ENCODE measurements at places on chromosomes 7 and 10. TPM values are rescaled to one million over a fixed set of nuclear protein-coding genes. Genes with fewer than 3 reads are reported as not detected.

GRCh38 chr7:81515009-81515408 is 254.8 kb downstream of the HGF start:
- no peak for DNase-seq

DNA sequence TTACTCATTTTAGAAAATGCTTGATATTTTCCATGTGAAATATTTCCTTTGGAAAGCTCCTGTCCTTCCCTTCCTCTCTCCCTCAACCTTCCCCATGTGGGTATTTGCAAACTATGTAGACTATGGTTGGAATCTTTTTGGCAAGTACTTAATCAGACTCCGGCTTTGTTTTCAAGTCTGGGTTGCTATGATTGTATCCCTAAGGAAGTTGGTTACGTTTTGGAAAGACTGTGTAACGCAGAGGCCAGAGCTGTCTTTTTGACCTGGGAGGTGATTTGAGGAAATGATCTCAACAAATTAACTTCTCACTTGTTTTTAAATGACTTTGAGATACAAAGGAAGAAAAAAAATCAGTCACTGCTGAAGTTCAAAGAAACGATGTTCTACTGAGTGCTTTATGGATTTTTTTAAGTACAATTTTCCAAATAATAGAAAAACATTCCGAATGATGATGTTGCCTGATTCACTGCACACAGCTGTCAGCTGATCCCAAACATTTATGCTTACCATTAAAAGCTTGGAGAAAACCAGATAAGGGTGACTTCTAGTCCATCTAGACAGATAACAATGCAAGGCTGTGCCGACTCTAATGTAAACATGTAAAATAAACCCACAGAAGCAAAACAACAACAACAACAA is 145.5 kb upstream of the CELF2 start:
- DNase-seq, result no peak

GRCh38 chr7:158695726-158696452 is 8.7 kb downstream of the NCAPG2 start:
- peak; percentile 87 for DNase-seq

GRCh38 chr7:155466142-155466813 is 8.3 kb downstream of the EN2 start:
- DNase-seq, result no peak

The CLCN1 gene
- total RNA-seq, result not detected

The C1GALT1 gene
- 20.6 TPM for total RNA-seq

The DMTF1 gene
- 38.9 TPM for total RNA-seq

GRCh38 chr10:86306628-86307278 is 59.8 kb downstream of the GRID1 start:
- DNase-seq, result peak; percentile 29

DNA sequence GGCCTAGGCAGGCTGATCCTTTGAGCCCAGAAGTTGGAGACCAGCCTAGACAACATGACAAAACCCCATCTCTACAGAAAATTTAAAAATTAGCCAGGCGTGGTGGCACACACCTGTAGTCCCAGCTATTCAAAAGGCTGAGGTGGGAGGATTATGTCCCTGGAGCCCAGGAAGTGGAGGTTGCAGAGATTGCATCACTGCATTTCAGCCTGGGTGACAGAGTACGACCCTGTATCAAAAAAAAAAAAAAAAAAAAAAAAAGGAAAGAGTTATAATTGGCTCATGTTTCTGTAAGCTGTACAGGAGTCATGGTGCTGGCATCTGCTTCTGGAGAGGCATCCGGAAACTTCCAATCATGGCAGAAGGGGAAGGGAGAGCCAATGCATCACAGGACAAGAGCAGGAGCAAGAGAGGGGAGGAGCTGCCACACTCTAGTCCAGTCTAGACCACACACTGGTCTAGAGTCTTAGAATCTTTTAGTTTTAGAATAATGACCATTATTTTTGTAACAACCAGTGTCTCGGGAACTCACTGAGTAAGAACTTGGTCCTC is 16.8 kb downstream of the DOCK1 start:
- DNase-seq, result no peak

- DNase-seq, result no peak
Measured at GRCh38 chr10:95547791-95548435, 13.3 kb downstream of the SORBS1 start.

DNA sequence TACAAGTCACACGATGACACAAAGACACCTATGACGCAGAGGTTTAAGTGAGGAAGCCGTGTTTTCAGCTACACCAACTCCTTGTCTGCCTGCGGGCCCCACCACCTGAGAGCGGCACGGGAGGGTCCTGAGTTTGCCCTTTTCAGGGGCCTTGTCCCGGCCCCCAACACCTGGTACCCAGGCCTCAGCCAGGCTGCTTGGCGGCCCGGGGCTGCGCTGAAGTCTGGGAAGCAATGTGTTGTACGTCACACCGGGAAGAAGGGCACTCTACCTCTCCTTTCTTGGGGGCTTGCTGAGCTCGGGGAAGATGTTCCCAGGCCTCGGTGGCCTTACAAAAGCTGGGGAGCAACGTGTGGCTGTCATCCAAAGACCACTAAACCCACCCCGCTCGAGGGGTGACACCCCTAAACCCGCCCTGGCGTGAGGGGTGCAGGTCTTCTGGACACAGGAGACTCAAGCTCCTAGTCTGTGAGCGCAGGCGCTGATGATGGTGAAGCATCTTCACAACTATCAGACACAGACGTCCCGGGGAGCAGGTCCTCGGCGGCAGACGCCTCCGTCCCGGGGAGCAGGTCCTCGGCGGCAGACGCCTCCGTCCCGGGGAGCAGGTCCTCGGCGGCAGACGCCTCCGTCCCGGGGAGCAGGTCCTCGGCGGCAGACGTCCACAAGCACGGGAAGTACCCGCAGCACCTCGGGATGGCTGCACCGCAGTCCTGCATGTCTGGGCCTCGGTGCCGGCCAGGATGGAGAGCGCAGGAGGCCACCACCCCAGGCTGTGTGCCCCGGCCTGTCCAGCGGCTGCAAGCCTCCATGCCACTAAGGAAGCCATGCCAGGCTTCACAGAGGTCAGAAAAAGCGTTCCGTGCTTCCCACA is 15.4 kb downstream of the CFAP46 start:
- no peak for DNase-seq

The ZC3HAV1L gene
- total RNA-seq, result 3.2 TPM

DNA sequence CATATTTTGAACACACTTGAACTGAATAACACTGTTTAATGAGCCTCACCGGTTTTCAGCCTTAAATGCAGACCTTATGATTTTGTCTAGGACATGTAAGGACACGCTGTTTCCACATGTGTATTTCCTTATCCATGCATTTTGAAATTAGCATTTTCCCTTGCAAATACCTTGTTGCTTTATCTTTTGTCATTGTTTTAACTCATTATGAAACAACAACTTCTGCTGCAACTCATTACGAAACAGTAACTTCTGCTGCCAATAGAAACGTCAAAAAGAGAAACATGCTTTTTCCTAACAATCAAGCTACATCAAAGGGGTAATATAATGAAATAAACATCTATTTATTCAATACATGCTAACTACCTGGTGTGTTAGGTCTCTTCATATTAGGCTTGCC is 322.0 kb downstream of the AGMO start:
- DNase-seq, result no peak

Measured in cardiac septum (tissue), 1 donor.